Fibroblast of pulmonary artery (primary cell): ENCODE measurements at places on chromosomes 12 and 14.

- no peak for DNase-seq
Measured at GRCh38 chr12:6088921-6089747, 35.3 kb downstream of the VWF start.

DNA sequence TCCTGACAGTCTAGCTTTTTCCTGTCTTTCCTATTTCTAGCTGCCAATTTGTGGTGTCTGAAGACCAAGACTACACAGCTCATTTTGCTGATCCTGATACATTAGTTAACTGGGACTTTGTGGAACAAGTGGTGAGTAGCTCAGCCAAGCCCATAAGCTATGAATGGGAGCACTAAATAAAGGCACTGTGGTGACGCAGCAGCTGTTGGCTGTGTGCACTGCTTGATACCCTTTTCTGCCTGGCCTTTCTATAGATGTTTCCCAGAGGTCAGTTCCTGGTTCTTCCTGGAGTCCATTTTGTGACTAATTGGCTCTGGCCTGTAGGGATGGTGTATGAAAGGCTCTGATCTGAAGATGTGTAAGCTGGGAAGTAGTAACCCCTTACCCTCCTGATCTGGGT lies 20.5 kb downstream of the RNF10 start:
- DNase-seq: no peak

DNA sequence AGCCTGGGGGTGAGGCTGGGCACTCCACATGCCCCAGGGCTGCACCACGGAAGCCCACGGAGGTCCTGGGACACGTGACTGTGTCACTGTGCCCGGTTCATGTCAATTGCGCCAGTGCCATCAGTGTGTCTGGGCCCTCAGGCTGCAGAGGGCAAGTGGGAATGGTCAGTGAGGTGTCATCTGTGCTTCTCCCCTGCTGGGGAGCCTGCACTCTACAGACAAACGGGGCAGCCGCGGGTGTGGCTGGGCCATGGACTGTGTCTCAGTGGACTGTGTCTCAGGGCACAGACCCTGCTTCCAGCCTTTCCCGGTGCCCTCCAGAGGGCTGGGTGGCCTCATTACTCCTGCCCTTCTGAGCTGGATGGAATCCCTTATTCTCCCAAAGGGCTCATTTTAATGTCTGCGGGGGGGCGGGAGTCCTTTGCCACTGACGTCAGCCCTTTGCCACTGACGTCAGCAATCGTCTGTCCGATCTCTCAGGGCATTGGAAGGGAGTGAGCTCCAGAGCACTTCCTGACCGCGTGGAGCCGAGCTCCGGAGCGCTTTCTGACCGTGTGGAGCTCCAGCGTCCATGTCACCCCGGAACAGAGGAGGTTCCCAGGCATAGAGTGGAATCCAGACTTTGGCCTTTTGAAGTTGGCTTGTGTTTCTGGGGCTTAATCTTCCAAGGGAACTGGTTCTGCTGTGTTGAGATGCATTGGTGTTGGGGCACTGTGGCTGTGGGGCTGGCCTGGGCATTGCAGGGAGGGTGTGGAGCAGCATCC lies 72.4 kb downstream of the ADGRD1 start:
- DNase-seq: no peak

DNA sequence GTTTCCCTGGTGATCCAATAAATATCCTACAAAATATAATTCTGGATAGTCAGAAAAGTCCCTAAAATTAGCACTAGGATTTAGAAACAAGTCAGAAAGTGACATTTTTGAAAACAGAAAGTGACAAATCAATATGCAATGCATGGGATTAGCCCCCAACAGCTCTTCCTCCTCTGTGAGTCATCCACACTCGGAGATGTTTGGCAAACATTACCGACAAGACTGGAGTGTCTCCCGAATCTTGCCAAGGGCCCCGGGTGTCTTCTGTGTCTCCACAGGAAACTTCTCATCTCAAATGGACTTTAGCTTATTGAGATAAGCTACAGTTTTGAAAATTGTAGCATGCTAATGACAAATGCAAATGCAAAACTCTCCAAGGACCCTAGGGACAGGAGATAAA lies 398.9 kb upstream of the CCDC196 start:
- DNase-seq: peak; percentile 38

GRCh38 chr14:71322655-71323250 lies 415.5 kb downstream of the PCNX1 start:
- DNase-seq: peak; percentile 79
